GM12891 (cell line): ENCODE measurements at places on chromosomes 3 and 15.
A peak's percentile ranks its signal among the peaks of the same experiment; 100 is the strongest.

DNA sequence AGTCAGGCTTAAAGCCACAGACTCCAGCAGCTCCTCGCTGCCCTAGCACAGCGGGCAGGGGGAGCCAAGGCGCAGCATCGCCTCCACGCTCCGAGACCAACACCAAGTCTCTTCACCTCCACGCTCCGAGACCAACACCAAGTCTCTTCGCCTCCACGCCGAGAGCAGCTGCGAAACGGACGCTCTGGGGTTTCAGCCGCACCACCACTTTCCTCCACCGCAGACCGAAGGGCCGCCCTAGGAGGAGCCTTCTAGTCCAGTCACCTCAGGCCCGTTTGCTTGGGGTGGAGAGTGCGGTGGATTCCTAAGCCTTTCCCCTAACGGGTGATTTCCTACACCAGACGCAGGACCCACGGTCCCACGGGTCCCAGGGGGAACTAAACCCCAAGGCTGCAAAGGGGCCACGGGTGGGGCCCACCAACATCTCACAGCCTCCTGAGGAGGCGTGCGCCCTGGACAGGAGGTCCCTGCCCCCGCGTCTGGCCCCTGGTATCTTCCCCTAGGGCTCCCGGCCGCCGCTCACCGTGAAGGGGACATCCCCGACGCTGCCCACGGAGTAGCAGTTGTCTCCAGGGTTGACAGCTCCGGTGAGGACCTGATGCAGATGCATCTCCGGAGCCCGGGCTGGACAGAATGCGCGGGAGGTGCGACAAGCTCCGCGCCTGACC is 501 bp downstream of the DMXL2 start:
- peak; percentile 7 for DNase-seq

DNA sequence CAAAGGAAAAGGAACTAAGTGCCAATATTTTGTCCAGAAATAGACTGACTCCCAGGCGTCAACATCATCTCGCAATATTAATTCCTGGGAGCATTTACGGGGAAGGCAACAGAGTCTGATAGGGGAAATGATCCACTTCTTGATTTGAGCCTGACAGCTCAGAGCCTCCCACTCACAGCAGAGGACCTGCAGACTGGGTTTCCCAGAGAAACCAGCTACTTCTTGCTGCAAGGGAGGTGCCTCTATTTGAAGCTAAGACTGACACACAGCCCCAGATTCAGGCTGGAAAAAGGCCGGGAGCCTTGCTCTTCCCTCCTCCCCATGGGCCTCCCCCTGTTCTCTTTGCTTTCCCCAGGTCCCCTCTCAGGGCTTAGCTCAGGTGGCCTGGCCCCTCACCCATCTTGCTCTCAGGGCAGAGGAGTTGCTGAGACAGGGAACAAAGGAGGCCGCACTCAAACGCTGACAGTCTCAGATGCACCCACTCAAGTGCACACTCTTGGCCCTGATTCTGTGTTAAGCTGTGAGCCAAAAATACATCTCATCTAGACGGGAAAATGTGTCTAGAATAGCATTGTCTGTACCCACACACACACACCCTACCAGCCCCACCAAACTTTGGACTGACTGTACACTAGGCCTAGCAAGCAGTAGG is 49.8 kb upstream of the DCLK3 start:
- DNase-seq = no peak

DNA sequence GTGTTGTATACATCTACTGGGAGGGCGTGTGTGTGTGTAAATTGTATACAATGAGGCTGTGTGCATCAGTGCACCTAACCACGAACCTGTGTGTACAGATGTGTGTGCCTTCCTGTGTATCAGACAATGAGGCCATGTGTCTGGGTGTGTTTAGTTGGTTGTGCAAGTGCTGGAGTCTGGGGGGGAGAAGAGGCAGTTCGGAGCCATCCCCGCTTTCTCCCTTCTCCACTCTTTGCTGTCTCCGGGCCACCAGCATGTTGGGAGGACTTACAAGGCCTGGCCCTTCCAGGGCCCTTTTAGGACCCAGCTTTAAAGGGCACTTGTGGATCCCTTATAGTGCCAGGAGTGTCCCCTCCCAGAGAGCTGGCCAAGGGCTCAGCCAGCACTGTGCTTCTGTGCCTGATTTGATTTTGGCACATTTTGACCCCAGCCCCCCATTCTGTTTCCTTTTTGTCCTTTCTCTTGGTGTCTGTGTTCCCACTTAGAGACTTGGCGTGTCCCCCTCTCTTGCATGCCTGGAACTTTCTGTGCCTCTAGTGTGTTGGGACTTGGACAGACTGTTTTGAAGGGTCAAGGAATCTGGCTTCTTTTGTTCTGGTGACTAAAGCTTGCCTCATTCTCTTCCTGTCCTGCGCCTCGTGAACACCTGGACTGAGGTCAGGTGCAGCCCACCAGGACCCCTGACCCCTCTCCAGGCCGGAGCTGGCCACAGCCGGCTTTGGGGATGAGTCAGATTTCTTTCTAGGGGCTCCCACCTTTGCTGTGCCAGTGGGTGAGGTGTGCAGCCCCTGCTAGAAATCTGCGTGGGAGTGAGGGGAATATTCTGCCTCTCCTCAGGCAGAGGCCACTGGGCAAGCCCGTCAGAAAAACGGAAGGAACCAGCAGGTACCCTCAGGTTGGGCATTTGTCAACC is 1.5 kb downstream of the CTDSPL start:
- DNase-seq = no peak

DNA sequence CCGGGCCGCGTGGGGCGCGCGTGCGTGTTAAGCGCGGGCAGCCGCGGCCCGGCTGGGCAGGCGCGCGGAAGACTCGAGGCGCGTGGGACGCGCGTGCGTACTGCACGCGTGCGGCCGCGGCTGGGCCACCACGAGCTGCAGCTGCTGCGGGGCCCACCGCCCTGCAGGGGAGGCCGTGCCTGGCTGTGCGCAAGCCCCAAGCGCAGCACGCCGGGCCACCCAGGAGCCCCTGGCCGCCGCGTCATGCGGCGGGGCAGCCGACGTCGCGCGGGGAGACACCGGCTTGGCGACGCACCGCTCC is 590 bp upstream of the TRIM71 start:
- no peak for DNase-seq

DNA sequence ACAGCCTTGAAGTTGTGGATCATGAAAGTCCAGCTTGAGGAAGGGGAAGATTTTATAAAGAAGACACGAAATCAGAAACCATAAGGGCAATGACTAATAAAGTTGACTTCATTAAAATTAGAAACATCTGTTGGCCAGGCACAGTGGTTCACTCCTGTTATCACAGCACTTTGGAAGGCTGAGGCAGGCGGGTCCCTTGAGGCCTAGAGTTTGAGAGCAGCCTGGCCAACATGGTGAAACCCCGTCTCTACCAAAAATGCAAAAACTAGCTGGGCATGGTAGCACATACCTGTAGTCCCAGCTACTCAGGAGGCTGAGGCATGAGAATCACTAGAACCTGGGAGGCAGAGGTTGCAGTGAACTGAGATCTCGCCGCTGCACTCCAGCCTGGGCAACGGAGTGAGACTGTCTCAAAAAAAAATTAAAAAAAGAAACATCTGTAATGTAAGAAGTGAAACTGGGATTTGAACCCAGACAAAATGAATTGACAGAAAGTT is 7.9 kb upstream of the UBXN7 start:
- DNase-seq = no peak

DNA sequence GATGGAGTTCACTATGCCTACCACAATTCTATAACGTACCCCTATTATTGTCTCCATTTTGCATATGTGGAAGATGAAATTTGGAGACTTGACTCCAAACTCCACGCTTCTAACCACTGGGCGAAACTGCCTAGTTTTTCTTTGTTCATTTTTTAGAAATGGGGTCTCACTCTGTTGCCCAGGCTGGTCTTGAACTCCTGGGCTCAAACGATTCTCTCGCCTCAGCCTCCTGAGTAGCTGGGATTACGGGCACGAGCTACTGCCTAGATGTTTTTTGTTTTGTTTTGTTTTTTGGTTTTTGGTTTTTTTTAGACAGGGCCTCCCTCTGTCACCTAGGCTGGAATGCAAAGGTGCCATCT is 584 bp upstream of the RPL32 start:
- DNase-seq = no peak

GRCh38 chr3:79543218-79543982 is 224.4 kb downstream of the ROBO1 start:
- no peak for DNase-seq

DNA sequence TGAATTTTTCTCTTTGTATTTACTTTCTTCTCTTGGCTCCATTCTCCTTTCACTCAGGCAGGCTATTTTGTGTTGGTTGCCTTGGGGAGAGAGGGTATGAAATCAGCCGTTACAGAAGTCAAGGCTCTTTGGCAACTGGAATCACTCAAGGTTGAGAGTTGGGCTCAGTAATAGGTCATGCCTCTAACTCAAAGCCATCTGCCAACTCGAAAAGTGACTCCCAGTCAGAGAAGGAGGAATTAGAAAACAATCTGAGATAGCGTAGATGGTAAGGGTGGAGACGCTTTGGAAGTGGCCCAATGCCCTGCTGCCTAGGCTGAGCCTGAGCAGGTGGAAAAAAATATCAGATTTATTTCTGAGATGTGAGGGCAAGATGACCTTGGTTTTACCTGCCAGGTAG is 205.7 kb upstream of the ST8SIA2 start:
- DNase-seq = no peak

GRCh38 chr3:77887611-77888010 is 847.7 kb downstream of the ROBO2 start:
- no peak for DNase-seq

DNA sequence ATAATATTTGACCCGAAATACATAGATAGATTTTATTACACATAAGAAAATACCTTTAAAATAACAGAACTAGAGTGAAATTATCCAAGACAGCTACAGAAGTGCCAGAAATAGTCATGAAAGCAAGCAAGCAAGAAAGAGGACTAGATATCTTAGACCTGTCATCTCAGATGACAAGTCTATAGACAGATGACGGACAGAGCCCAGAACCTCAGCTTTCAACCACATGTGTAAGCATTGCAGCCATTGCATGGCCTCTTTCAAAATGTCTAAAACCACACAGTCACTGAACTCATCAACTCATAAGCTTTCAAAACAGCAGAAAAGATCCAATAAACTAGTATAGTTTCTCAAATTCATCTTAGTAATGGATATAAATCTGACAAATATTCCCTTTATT is 59.8 kb upstream of the FHIT start:
- DNase-seq = no peak

- DNase-seq = no peak
Observed at GRCh38 chr3:89586676-89587075, 479.3 kb downstream of the EPHA3 start.

DNA sequence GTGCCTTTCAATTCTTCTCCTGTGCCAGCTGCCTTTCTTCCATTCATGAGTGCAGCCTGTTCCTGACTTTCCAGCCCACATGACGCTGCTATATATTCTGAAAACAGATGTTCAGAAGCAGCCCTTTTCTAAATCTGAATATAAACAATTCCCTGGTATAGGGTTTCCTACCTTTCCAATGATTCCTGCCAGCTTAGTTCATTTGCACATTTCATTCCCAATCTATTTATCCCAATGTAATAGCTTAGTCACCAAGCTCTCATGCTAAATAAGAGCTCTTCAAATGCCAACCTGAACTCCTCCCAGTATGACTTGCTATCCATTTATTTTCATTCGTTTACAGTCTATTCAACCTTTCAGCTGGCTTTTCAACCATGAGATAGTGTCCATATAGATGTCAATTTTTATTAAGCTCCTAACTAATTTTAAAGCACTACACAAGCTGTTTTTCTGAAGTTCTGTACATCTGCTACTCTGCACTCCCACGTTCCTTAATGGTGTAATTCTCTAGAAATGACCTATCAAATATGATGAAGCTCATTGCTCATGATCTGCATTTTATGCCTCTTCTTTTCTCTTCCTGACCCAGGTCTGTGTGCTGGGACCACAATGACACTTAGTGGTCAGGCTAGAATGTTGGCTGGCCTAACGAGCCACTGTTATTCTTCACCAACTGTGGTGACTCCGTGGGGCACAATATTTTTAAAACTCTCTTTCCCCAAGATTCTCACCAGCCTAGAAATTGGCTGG is 605.0 kb upstream of the TBL1XR1 start:
- DNase-seq = no peak

DNA sequence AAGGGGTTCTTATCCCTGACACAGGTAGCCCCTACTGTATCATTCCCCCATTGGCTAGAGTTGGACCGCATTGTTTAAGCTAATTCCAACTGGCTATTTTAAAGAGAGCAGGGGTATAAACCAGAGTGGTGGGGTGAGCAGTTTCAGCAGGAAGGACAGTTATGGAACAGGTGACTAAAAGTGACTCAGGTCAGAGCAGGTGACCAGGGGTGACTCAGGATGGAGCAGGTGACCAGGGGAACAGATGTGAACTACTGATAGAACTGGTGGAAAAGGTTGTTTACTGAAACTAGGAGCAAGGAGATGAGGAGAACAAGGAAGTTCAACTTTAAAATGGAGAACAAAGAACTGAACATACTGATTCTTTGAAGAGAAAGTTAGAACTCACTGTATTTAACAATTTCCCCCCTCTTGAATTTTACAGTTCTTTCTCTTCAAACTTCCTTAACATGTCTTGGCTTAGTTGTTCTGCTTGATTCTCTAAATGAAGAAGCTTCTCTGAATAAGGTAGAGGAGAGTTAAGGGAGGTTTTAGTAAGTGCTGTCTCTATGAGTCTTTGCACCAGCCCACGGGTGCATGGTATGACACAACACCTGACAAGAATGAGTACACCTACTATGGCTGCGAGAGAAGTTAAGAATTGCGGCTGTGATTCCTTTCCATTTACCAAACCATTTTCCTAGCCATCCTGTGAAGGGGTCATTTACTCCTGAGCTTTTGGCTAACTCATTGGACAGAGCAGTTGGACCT is 83.4 kb upstream of the WNT7A start:
- no peak for DNase-seq

DNA sequence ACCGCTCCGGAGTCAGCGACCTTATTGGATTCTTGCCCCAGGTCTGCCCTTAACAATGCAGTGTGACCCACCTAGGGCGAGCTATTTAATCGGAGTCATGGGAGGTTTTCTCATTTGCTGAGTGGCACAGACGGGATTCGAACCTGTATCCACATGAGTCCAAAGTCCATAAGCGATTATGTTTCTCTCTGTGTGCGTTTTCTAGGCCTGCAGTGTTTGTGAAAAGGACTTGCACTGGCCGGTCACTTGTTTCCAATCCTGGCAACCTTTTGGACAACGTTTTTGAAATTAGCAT is 691 bp upstream of the HDGFL3 start:
- DNase-seq = no peak

- DNase-seq = no peak
Observed at GRCh38 chr3:120741837-120742197, 499 bp downstream of the RABL3 start.

DNA sequence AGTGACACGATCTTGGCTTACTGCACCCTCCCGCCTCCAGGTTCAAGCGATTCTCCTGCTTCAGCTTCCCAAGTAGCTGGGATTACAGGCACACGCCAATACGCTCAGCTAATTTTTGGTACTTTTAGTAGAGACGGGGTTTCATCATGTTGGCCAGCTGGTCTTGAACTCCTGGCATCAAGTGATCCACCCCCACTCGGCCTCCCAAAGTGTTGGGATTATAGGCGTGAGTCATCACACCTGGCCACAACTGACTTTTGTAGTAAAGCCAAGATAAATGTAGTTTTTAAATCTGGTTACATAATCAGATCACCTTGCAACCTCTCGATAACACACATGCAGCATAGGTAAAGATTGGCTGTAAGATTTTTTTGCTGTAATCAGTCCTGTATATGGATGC is 657.5 kb upstream of the DPPA4 start:
- DNase-seq = no peak
